Cortex of kidney (tissue), 1 donor: ENCODE measurements at places on chromosomes 7 and 10.

GRCh38 chr10:52172581-52172980, 141.5 kb upstream of the DKK1 start:
- no peak for DNase-seq

DNA sequence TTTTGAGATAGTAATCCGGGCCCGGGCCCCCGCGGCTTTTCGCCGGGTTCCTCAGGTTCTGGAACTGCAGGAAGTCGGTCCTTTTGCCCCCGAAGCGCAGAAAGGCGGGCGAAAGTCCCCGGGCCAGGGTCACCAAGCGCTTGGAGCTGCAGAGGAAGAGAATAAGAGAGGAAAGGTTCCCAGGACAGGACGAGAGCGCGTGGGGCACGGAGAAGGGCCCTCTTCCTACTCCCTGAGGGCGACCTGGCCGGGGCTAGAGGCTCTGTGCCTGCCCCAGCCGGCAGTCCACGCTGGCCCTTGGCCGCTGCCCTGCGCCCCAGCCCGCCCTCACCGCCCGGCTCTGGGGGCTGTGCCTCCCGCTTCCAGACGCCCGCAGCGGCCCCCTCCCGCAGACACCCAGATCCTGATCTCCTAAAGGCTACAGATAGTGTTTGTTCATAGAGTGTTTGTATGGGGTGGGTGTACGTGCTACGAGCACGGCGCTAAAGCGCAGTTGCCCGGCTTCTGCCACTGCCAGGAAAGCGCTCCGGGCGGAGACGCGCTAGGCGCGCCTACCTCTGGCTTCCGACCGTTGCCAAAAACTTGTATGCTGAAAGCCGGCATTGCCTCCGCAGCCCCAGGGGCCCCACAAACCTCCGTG, 3.2 kb downstream of the HPSE2 start:
- DNase-seq, result no peak

DNA sequence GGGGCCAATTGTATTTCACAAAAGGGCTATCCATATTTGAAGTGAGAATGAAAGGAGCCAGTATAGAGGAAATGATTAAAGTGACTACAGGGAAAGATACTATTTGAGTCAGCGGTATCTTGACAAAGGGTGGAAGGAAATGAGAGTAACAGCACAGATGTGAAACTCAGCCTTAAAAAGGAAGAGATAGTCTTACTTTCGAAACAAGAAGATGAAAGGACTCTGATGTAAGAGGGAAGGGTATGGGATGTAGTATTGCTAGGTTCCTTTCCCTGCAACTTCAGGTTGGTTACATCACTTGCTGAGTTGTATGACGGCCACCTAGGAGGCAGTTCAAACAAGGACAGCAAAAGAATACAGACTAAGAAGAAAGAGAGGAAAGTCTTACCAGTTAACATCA, 13.7 kb downstream of the CISD1 start:
- DNase-seq, result no peak

DNA sequence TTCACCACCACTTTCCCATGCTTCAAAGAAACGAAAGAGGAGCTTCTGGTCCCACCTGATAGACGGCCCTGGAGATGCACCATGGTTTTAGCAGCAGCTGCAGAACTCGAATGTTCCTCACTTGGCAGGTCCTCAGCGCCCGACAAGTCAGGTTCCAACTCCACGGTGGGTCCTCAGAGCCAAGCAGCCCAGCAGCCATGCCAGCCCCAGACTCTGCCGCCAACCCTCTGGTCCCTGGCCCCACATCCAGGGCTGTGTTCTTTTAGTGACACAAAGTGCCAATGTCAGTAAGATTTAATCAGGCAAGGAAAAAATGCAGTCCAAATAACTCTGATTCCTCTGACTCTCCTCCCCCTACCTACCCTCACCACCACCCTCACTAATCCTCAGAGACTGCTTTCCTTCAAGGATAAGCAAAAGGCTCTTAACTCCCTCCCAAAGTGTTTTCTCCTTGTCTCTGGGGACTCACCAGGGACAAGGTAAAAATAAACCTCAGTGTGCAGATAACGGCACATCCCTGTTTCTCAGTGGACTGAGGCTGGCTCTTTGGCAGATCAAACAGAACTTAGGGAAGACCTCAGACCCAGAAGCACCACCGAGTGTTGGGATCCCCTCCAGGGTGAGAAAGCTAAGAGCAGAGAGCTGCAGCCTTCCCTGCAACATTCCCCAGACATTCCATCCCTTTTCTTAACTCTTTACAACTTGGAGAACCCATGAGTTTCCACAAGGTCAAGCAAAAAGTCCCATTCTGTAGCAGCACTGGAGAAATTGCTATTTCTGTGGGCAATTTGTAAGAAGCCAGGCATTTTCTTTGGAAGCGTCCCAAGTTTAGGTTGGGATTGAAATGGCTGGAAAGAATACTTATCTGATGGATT, 358.9 kb downstream of the FRMD4A start:
- no peak for DNase-seq
